NCI-H510A (cell line): ENCODE measurements at places on chromosomes 7 and 10.

GRCh38 chr7:141023295-141023694, 8.5 kb upstream of the MRPS33 start:
- DNase-seq = no peak

GRCh38 chr10:119211176-119211575, 3.8 kb downstream of the GRK5 start:
- no peak for DNase-seq

- no peak for DNase-seq
Observed at GRCh38 chr7:87570178-87570577, 30.5 kb downstream of the ABCB1 start.

DNA sequence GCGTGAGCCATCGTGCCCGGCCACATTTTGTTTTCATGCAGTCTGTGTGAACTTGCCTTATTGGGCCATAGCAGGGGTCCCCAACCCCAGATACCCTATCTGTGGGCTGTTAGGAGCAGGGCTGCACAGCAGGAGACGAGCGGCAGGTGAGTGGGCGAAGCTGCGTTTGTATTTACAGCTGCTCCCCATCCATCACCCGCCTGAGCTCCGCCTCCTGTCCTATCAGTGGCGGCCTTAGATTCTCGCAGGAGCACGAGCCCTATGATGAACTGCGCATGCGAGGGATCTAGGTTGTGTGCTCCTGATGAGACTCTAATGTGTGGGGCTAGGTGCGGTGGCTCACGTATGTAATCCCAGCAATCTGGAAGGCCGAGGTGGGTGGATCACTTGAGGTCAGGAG, 293.9 kb downstream of the CAMK1D start:
- peak; percentile 50 for DNase-seq

DNA sequence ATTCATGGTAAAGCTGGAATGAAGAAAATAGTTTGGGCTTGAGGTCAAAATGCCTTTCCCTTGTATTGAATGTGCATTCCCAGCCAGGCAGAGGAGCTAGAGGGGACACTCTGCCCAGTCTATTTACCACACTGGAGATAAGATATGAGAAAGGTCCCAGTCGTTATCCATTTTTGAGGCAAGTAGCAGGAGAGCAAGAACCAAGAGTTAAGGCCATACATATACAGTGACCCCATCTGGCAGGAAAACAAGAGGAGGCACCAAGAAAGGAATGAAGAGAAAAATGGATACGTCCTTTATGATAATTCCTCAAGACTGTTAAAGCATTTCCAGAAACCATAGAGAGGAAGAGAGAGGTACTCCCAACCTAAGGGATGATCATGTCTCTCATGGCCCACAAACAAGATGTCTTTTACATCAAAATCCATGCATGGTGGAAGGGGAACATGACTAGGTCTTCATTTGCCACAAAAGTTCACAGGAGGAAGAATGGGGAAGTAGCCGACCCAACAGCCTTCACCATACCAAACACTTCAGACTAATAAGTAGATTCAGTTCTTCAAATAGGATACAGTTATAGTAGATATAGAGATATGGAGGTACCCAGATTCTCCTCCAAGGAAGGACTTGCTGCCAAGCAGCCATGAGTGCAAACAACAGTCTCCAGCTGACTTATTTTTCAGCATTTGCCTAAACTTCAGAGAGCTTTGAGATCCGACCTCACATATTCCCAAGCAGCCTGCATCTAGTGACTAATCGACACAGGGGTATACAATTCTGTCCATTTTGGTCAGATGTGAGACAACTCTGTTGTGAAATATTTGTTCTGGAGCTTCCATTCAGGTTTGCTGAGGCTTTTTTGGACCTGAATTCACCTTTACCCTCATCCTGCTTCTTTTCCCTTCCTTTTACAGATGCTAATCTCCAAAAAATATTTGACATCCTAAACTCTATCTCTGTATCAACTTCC, 61.1 kb upstream of the CCDC71L start:
- DNase-seq = no peak

DNA sequence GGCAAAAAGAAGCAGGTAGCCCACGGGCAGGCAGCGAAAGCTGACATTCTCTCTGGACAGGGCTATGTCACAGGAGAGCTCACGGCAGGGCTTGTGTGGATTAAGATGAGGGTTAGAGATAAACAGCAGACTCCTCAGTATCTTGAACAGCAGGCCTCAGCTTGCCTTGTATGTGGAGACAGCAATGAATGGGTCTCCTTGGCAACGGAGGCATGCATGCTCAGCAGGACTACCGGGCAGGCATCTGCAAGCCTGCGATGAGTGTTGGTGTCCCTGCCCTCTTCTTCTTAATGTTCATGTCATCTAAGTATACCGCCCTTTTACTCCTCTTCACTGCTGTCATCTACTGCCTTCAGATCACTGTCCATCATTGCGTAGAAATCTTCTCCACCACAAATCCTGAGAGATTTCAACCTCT, 81.9 kb upstream of the C1GALT1 start:
- no peak for DNase-seq
